ENCODE measurements at places on chromosomes 16 and 17. TPM values are rescaled to one million over a fixed set of nuclear protein-coding genes. Genes with fewer than 3 reads are reported as not detected.
A peak's percentile ranks its signal among the peaks of the same experiment; 100 is the strongest.

DNA sequence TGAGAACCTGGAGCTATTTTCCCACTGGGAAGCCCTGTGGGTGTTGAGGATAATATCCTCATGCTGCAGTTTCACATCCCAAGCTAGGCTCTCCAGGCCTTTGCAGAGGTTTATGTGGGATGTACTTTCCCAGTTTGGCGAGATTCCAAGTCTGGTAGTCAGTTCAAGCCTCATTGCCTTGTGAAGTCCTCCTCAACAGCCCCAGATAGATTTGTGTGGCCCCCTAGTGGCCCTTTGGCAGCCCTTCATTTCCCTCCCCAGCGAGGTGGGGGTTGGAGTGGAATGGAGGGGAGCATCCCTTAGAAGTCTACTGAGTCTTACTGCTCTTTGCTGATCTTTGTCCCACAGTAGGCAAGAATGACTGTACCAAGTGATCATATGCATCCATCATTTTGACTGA is 137.9 kb downstream of the CDH11 start:
- DNase-seq, result no peak

GRCh38 chr17:12313786-12314185 is 293.1 kb downstream of the MAP2K4 start:
- no peak for DNase-seq

- no peak for DNase-seq
These were observed 42.5 kb upstream of the RASD1 start for GRCh38 chr17:17538417-17539391.

DNA sequence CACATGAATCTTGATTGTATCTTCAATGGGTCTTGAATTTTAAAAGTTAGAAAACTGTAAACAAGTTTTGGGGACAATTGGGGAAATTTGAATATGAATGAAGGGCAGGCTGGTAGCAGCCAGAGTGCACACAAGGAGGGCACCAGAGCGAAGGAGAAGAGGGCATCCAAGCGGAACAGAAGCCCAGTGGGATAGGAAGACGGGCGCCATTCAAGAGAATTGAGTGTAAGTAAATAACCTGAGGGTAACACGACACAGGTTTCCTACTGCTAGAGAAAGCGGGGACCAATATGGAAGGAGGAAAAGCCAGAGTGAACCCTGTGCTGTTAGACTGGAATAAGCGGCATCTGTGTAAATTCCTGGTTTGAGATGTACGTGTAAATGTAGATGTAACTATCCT is 115.1 kb upstream of the CCL2 start:
- no peak for DNase-seq

DNA sequence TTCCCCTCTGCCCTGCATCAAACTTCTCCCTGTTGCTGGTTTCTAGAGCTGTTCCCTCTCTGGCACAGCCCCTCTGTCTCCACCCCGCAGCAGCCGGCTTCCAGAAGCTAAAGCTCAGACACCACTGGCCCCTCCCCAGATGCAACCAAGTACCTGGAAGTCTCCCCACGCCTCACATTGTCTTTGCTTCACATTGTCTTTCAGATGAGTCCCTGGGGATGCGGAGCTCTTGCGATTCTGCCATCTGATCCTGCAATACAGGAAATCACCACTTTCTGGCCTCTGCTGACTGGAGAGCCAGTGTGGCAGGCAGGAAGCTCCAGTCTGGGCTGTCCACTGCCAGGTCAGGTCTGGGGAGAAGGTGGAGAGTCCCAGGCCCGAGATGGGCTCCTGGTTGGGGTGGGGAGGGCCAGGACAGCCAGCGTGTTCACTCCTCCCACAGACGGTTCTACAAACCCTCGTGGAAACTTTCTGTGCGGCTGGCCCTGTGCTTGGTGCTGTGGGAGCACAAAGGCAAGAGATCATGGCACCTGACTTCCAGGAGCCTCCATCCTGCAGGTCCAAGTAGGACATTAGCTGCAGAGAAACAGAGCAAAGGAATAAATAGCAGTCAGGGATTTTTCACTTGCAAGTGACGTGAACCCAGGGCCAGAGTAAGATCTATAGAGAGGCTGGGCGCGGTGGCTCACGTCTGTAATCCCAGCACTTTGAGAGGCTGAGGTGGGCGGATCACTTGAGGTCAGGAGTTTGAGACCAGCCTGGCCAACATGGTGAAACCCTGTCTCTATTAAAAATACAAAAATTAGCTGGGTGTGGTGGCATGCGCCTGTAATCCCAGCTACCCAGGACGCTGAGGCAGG is 47.9 kb upstream of the MAP3K14 start:
- DNase-seq, result no peak

- DNase-seq, result no peak
These were observed 7.1 kb downstream of the GLYR1 start for GRCh38 chr16:4839942-4840341.

- no peak for DNase-seq
These were observed 37.2 kb downstream of the LITAFD start for GRCh38 chr16:8919089-8919933.

DNA sequence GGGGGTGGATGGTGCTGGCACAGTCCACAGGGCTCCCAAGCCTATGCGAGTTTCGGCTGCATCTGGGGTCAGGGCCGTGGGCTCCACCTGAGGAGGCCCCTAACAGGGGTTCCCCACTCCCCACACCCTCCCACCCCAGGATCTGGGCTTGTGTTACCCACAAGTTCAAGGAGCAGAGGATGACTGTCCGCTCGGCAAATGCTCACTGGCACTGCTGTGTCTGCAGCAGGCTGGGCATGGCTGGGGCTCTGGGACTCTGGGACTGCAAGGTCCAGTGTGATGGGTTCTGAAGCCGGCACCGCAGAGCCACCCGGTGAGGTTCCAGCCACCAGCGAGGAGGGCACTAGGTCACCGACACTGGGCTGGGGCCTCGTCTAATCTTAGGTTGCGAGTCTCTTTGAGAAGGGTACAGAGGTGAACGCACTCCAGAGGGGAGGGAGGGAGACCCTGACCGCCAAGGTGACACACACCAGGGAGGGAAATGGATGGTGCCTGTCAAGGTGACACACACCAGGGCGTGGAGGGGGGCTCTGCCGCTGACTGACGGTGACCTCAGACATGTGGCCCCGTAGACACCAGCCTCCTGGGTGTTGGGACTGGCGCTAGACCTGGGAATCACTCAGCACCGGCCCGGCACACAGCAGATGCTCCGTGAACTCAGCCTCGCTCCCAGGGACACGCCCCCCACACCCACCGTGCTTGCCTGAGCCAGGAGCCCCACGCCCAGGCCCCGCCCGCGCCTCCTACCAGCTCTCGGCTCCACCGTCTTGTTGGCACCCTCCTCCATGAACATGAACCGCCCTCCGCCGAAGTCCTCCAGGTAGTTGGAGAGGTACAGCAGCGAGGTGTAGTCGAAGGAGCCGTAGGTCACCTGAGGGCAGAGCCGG is 20.5 kb upstream of the HEXD start:
- DNase-seq, result no peak

GRCh38 chr17:83202002-83203000 is 122.9 kb downstream of the METRNL start:
- peak; percentile 4 for DNase-seq

DNA sequence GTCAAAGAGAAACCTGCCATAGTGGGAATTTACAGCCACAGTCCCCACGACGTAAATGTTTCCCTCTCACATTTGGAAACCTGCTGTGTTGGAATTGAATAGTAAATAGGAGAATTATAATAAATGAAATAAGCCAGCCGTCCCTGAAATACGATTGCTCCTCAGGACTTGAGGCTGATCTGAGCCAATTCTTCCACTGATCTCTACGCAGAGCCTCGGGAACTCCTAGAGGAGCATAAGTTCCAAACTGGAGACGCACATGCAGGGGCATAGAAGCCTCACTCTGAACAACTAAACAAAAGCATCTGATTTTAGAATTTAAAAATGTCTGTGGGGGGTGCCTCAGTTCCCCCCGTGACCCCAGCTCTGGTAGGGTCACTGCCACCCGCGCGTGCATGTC is 10.2 kb upstream of the TEX19 start:
- DNase-seq, result no peak

GRCh38 chr17:6996256-6997011 is 585 bp downstream of the ALOX12 start:
- no peak for DNase-seq

GRCh38 chr17:61464843-61465180 is 12.6 kb downstream of the TBX4 start:
- DNase-seq, result no peak

DNA sequence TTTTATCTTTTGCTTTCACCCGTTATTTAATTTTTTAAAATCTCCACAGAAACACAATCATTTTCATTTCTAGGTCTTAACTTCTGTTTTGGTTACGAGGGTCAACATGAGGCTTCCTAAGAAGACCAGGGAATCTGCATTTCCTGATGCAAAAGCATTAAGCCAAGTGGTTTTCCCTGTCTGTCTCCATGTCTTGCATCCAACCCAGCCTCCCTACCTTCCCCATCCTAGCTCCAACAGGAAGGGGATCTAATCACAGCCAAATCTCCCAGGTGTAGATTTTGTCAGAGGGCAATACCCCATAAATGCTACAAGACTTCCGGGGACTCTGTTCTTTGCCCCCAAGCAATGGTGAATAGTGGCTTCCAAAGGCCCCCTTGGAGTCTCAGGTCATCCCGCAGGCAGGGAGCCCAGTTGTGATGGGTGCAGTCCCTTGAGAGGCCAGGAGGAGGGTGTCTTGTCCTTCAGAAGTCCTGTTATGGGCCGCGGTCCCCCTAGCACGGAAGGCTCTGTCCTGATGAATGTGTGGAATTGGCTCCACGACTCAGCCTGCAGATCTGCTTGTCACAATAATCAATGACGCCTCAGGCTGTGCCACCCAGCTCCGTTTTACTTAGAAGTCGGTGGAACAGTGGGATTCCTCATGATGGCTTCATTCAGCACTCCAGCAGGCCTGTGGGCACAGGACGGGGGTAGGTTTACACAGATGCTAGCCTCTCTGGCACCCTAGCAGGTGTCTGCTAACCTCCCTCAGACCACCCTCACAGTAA is 141.1 kb downstream of the RGS9 start:
- peak; percentile 24 for DNase-seq

GRCh38 chr17:34757106-34757505 is 177.7 kb downstream of the TMEM132E start:
- DNase-seq, result no peak

GRCh38 chr16:28090646-28091377 is 27.3 kb upstream of the GSG1L start:
- DNase-seq, result no peak

GRCh38 chr17:39700148-39700987 is 504 bp downstream of the ERBB2 start:
- no peak for DNase-seq

DNA sequence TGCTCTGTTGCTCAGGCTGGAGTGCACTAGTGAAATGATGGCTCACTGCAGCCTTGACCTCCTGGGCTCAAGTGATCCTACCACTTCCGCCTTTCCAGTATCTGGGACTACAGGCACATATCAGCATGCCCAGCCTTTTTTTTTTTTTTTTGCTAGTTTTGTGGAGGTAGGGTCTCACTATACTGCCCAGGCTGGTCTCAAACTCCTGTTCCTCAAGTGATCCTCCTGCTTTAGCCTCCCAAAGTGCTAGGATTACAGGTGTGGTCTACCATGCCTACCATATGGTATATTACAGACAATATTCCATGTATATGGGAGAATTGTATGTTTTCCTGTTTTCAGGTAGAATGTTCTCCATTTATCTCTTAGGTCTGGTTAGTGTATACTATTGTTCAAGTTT is 12.3 kb upstream of the ATF7IP2 start:
- DNase-seq, result no peak

DNA sequence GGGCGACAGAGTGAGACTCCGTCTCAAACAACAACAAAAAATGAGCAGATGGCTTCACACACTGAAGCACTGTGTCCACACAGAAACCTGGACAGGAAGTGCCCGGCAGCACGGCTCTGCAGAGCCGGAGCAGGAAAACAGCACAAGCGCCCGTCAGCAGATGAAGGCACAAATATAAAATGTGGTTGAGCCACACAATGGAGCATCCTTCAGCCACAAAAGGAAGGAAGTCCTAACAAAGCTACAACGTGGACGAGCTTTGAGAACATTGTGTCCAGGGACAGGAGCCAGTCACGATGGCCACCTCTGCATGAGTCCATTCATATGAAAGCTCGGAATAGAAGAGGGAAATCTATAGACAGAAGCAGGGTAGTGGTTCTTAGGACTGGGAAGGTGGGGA is 15.7 kb downstream of the RHBDF2 start:
- DNase-seq, result no peak

DNA sequence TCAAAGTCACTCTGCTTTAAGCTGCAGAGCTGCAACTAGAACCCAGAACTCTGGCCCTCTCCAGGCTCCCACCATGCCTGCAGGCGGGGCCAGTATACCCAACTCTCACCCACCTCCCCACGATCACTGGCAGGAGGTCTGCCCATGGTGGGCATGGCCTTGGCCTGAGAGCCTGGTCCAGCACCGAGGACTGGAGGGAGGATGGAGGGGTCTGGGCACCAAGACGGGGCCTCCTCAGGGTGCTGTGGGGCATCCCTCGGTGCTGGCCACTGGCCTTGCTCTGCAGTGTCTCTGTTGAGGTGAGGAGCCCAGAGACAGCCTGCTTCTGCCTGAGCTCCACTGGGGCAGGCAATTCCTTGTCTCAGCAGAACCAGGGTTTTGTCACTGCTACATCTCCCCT is 1.5 kb upstream of the KRT16 start:
- no peak for DNase-seq

- peak; percentile 42 for DNase-seq
These were observed 50.4 kb downstream of the OR1D5 start for GRCh38 chr17:3012926-3013581.

GRCh38 chr16:15573274-15573895 is 69.6 kb downstream of the MARF1 start:
- no peak for DNase-seq

DNA sequence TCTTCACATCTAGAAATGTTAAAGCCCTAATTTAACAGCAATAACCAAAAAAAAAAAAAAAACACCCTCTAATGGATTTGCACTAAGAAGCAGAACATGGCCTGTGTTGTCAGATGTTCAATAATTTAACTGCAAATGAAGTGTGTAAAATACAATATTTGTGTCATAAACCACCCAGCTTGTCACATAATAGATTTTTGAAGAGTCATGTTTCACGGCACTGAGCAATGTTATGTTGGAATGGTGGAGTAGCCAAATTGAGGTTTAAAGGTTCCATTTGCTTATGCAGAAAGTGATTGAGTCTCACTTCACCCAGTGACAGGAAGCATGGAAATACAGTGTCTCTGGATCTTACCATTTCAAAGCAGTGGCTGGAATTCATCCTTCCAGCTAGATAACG is 173.2 kb upstream of the XYLT1 start:
- no peak for DNase-seq

GRCh38 chr16:86496929-86497461 is 13.3 kb upstream of the FOXF1 start:
- no peak for DNase-seq

- DNase-seq, result no peak
These were observed 1.4 kb downstream of the PYDC1 start for GRCh38 chr16:31215287-31216162.

Gene PNPO
- polyA plus RNA-seq, result 25.1 TPM

Gene TNFSF12
- 36.1 TPM for polyA plus RNA-seq

Gene TMED6
- 0.21 TPM for polyA plus RNA-seq

Gene NDUFAF8
- 60.4 TPM for polyA plus RNA-seq

Gene RNF43
- polyA plus RNA-seq, result 1.1 TPM

Gene SIRT7
- 21.6 TPM for polyA plus RNA-seq

Gene ARL5C
- polyA plus RNA-seq, result not detected

Gene HP
- not detected for polyA plus RNA-seq

Gene TRPV2
- polyA plus RNA-seq, result 104 TPM

Data from naive thymus-derived CD4-positive, alpha-beta T cell (primary cell).